ENCODE measurements at places on chromosomes 3 and 15. TPM values are rescaled to one million over a fixed set of nuclear protein-coding genes. Genes with fewer than 3 reads are reported as not detected.

SAXO2 gene
- 0.12 TPM for total RNA-seq

GRCh38 chr3:191362037-191362436 lies 31.7 kb upstream of the UTS2B start:
- no peak for ATAC-seq

TLR9 gene
- not detected for total RNA-seq

DNA sequence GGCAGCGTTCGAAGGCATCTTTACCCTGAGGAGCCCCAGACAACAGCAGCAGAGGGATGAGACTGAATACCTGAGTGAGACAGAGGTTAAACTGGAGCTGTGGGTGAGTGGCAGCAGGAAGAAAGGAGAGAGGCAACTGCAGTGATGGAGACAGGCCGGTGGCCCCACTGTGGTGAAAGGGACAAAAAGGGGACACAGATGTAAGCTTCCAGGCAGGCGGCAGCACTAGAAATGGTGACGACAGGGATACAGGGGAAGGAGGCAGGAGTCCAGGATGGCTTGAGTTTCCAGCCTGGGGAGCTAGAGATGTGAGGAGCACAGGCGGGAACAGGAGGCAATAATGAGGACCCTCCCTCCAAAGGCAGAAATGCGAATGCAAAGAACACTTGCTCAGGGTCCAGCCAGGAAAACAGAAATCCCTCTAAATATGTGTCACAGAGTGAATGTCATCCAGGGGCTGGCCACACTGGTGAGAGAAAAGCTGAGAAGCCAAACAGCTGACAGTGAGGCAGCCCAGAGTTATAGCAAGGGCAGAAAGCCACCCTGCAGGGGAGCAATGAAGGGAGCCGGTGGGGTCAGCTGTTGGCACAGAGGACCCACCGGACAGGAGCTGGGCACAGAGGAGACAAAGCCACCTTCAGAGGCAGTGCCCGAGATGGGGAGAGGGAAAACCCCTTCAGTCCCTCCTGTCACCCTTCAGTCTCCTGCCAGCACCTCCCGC lies 70.1 kb downstream of the TBC1D2B start:
- no peak for ATAC-seq

GRCh38 chr3:178847190-178847589 lies 224.4 kb downstream of the ZMAT3 start:
- ATAC-seq, result no peak

DNA sequence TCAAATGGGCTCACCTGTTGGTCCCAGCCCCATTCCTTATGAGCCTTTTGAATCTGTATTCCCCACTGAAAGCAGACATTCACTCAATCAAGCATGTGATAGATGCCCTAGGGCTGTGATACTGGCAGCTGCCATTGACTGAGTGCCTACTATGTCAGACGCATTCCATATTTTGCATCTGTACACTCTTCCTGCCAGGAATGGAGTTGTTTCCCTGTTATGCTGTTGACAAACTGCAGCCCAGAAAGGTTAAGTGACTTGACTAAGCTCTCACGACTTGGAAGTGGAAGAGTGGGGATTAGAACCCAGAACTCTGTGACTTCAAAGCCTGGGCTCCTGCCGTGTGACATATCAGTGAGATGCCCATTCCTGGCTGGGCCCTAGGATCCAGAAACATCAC lies 211.4 kb downstream of the RPLP1 start:
- ATAC-seq, result no peak

DNA sequence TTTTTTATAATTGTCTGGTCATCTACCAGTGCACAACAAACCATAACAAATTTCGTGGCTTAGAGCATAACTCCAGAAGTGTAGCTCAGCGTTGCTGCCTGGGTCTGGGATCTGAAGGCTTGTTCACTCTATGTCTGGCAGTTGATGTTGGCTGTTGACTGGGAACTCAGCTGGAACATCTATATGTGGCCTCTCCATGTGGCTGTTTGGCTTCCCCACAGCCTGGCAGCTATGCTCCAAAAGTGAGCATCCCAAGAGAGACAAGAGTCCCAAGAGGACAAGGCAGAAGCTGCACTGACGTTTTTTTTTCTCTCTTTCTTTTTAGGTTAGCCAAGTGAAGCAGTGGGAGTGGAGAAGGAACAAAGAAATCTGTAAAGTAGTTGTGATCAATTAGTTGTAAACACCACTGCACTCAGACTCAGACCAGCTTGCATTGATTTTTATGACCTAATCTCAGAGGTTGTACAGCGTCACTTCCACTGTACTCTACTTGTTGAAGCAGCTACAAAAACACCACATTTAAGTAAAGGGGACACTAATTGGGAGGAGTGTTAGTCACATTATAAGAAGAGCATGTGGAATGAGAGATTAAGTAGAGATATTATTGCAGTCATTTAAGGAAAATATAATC lies 2.5 kb upstream of the GPR176 start:
- ATAC-seq, result no peak

- no peak for ATAC-seq
Observed at GRCh38 chr3:35394905-35395304, 244.4 kb upstream of the ARPP21 start.

ILDR1 gene
- not detected for total RNA-seq

DNA sequence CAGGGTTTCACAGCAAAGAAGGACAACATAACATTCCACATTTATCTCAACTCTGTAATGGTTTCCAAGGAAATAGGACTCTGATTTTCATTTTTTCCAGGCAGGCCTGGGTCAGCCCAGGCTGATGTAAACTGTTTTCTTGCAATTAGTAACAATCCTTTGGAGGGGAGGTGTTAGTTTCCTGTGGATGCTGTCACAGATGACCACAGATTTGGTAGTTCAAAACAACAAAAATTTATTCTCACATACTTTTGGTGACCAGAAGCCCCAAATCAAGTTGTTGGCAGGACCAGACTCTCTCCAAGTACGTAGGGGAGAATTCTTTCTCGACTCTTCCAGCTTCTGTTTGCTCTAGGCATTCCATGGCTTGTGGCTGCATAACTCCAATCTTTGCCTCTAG lies 88.0 kb downstream of the EDEM1 start:
- no peak for ATAC-seq

GRCh38 chr3:141360888-141361598 lies 7.3 kb upstream of the ZBTB38 start:
- peak; percentile 71 for ATAC-seq

DNA sequence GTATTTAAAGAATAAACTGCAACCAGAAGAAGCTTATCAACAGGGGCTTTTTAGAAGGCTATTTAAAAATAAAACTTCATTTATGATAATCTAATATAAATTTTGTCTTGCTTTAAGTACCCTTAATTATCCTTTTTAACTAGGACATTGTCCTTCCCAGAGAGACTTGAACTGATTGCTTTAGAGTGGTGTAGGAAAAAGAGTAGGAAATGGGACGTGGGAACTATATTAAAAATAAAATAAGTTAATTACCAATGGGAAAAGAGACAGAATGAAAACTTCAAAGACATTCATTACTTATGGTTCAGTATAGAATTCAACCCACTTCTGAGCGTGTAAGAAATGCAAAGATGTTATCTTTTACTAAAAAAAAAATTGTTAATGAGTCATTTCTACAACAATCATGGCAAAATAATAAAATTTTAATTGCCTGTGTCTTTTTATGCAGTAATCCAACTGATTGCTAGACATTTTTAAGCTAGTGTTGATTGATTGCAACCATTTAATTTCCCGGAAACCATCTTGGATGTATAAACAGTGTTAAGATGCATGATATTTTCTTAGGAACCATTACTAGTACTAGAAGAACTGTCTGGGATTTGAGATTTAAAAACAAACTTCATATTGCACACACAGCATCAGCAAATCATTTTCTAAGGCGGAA lies 298.8 kb upstream of the UMPS start:
- ATAC-seq, result no peak

GRCh38 chr15:40092256-40092978 lies 16.3 kb downstream of the BMF start:
- ATAC-seq, result peak; percentile 88

DNA sequence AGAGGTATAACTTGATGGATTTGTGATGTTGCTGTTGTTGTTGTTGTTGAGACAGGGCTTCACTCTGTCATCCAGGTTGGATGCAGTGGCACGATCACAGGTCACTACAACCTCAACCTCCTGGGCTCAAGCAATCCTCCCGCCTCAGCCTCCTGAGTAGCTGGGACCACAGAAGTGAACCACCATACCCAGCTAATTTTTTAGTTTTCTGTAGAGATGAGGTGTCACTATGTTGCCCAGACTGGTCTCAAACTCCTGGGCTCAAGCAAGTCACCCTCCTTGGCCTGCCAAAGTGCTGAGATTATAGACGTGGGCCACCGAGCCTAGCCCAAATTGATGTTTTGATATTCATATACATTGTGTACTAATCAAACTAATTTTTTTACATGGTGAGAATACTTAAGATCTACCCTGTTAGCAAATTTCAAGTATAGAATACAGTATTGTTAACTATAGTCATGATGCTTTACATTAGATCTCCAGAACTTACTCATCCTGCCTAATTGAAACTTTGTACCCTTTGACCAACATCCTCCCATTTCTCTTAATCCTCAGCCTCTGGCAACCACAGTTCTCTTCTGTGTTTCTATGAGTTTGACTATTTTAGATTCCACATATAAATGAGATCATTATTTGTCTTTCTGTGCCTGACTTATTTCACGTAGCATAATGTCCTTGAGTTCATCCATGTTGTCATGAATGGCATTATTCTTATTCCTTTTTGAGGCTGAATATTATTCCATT lies 23.2 kb downstream of the LMCD1 start:
- ATAC-seq, result no peak

EIF4A2 gene
- total RNA-seq, result 637 TPM

GRCh38 chr3:143145906-143146305 lies 26.3 kb downstream of the CHST2 start:
- no peak for ATAC-seq

DNA sequence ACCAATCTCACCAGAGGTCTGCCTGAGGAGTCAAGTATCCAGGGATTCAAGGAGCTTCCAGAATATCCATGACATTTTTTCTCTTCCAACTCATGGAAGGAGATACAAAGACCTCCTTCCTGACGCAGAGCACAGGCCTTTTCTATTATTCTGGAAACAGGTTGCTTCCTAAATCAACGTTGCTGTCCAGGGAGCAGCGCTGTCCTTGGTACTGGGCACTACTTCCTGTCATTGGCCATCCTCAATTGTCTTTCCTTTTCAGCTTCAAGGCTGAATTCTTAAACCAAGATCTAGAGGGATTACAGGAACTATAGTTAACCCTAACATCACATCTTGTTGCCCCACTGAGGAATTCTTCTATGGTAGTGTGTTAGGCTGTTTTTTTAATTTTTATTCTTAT lies 50.4 kb upstream of the TBC1D21 start:
- ATAC-seq, result no peak

USP13 gene
- total RNA-seq, result 6.7 TPM

RETNLB gene
- total RNA-seq, result not detected

DNA sequence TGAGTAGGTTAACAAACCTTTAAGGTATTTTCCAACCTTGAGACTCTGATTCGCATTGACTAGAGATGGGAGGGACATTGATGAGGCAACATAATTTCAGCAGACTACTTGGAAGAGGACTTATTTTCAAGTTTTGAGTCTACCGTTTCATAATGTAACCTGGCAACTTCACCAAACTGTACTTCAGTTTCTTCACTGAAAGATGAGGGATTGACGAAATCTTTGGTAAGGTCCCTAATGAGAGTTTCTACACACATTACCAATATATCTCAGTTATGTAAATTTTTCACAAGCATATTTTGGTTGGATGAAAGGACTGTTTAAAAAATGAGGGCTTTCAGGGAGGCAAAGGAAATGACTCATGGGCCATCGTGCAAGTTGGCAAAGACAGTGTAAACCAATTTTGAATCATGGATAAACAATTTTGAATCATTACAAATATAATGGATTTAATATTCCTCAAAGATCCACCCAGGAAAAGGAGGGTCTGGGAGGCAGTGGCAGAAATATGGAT lies 28.7 kb upstream of the SEMA6D start:
- peak; percentile 31 for ATAC-seq

OSBPL10 gene
- total RNA-seq, result 15.4 TPM

NUP210 gene
- 6.2 TPM for total RNA-seq

DNA sequence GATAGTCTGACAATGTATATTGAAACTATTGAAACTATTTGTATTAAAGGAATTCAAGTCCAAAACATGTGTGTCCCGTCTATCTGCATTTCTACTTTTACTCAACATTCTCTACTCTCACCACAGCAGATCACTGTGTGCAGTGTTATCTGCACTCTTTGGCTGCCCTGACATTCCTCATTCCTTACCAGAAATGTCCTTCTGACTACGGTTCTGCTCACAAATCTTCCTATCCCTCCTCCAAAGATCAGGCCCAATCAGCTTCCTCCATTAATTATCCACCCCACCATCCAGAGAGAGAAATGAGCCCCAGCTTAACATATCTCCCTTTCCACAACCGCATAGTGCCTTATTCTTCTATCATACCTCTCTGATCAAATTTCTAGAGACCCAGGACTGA lies 94.7 kb downstream of the TBL1XR1 start:
- ATAC-seq, result no peak

INKA1 gene
- 2.7 TPM for total RNA-seq

DNA sequence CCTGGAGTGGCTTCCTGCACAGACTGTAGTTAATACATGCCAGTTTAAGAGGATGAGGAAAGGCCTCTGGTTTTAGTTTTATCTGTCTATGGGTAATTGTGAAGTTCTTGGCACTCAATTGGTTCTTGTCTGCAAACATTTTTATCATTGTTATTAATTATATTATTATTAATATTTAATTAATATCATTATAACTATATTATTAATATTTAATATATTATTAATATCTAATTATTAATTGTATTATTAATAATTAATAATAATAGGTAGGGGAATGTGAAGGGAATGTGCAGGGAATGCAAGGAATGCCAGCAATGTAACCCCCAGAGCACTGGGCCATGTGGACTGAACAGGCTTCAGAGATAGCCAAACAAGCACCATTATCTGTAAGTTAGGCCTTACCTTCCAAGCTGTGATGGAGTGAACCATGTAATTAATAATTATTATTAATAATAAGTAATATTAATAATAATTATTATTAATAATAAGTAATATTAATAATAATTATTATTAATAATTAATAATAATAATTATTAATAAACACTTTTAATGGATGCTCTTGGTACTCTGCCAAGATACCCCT lies 79.8 kb upstream of the NMNAT3 start:
- no peak for ATAC-seq

PARL gene
- 55.7 TPM for total RNA-seq

AHSG gene
- not detected for total RNA-seq

- no peak for ATAC-seq
Observed at GRCh38 chr3:41080141-41080540, 119.2 kb upstream of the CTNNB1 start.

ARPIN gene
- 25.3 TPM for total RNA-seq

ASB14 gene
- total RNA-seq, result not detected

CHL1 gene
- total RNA-seq, result 38.7 TPM

DNA sequence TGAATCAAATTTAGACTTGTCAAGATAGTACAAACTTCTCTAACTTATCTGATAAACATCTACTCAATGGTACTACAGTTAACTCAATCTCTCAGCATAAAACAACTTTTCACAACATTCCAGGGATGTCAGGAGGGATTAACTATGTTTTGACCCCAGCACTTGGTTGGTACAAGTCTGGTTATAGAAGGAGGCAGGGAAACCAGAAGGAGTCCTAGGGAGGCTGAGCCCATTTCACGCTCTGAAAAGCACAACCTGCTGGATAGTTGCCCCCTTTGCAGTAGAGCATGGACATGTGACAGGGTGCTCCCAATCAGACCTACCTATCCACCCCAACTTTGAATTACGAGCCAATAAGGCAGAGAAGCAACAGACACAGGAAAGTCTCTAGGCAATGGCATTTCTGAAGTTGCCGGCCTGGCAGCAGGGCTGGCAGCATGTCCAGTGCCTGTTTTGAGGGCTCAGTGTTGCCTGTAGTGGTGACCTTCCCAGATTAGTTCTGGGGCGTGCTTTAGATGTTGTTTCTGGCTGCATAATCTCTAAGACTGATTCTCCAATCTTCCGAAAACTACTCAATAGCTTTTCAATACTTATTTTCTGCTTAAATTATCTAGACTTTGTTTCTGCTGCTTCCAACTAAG lies 8.2 kb downstream of the ANKUB1 start:
- ATAC-seq, result peak; percentile 41
